ENCODE measurements at places on chromosomes 12 and 14.

- no peak for DNase-seq
These were observed 14.5 kb downstream of the SCNN1A start for GRCh38 chr12:6360578-6361490.

- no peak for DNase-seq
These were observed 151.1 kb upstream of the SFSWAP start for GRCh38 chr12:131559517-131560516.

DNA sequence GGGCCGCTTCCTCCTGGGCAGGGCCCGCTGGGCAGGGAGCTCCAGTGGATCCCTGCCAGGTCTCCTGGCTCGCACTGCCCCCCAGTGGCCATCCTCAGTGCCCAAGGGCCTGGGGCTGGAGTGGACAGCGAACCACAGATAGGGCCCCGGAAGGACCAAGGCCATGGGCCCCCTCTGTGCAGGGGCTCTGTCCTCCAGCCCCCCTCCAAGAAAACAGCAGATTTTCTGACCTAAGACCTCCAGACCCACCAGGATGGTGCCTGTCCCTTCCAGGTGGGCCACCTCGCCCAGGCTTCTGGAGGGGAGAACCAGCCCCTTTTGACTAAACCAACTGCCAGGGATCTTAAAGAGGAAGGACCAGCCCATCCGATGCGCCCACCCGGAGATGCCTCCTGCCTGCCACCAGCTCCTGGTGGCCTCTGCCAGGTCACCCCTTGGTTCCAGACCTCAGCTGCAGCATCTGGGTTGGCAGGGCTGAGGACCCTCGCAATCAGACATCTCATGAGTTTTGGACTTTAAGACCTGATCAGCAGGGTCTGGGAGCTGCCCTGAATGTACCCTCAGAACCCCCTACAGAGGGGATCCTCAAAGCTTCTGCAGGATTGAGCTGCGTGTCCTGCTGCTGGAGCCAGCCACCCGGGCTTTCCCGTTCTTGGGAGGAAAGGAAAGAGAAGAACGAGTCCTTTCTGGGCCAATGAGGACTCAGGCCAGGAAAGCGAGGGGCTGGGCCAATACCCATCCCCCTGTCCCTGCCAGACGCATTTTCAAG is 325.8 kb upstream of the DIO3 start:
- DNase-seq, result no peak

DNA sequence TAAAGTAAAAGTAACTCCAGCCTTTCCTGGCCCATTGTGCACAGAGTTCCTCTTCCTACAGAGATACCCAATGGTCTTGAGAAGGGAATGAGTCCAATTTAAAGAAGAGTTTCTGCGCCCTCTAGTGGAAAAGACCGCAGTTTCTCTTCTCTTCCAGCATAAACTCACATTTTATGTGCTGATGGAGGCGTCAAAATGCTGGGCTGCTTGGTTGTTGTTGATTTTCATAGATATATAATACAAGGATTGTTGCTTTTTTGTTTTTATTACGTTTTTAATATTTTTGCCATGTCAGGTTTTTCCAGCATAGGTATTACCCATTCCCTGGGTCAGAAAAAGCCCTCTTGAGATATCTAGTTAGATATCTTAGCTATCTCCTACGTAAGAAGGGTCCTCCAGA is 356.9 kb upstream of the STXBP6 start:
- DNase-seq, result no peak

GRCh38 chr14:98910061-98910460 is 361.9 kb downstream of the BCL11B start:
- DNase-seq, result no peak

- no peak for DNase-seq
These were observed 40.9 kb upstream of the ELK3 start for GRCh38 chr12:96153131-96153725.

All from activated CD4-positive, alpha-beta T cell treated with anti-CD3 and anti-CD28 coated beads for 4 hours (primary cell).